ENCODE measurements at places on chromosomes 12 and 14. TPM values are rescaled to one million over a fixed set of nuclear protein-coding genes. Genes with fewer than 3 reads are reported as not detected.

- no peak for DNase-seq
Observed at GRCh38 chr14:102891556-102891955, 30.9 kb upstream of the AMN start.

- DNase-seq: no peak
Observed at GRCh38 chr14:83347874-83348273, 1814.2 kb upstream of the SEL1L start.

DNA sequence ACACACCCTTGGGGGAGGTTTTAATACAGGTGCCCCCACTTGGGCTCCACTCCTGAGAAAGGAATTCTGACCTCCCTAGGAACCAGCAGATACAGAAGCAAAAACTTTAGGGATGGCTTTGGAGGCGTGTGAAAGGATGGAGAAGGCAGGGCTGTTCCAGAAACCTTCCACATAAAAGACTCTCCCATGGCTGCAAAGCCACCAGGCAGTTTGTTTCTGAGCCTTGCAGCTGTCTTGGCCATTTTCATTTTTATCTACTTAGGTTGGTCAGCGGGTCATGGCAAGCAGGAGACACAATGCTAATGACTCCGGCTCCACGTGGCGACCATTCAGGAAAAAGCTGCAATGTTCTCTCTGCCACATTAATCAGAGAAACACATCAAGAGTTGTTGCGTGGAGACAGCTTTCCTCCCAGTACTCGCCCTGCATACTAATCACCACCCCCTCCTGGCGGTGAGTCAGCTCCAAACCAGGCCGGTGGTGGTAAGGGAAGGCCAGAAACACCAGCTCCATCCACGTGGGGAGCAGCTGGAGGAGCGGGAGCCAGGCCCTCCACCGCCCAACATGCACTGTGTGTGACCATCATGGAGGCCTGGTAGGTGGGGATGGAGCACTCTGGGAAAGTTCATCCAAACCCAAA is 30.9 kb upstream of the IRF2BPL start:
- DNase-seq: peak; percentile 86

DNA sequence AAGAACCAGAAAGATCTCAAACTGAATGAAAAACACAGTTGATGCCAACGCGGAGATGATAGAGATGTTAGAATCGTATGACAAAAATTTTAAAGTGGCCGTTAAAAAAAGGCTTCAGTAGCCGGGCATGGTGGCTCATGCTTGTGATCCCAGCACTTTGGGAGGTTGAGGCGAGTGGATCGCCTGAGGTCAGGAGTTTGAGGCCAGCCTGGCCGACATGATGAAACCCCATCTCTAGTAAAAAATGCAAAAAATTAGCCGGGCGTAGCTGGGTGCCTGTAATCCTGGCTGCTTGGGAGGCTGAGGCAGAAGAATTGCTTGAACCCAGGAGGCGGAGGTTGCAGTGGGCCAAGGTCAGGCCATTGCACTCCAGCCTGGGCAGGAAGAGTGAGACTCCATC is 5.4 kb upstream of the ACVRL1 start:
- no peak for DNase-seq

DNA sequence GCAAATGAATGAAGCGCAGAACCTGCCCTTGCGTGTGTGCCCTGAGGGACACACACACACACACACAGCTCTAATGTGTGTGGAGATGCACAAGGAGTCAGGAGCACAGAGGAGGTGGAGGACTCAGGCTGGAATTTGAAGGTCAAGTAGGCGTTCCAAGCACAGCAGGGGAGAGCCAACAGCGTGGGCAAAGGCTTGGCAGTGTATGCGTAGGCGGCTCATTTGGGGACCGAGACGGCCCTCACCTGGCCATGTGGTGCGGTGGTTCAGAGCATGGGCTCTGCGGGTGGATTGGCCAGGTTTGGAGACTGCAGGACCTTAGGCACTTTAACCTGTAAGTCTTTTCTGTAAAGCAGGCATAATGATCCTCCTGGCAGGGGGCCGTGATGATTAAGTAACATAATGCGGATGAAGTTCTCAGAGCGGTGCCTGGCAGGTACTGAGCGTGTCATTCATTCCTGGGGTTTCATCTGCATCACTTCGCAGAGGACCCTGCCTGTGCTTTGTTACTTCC is 69.5 kb upstream of the SLC24A4 start:
- DNase-seq: peak; percentile 65

DNA sequence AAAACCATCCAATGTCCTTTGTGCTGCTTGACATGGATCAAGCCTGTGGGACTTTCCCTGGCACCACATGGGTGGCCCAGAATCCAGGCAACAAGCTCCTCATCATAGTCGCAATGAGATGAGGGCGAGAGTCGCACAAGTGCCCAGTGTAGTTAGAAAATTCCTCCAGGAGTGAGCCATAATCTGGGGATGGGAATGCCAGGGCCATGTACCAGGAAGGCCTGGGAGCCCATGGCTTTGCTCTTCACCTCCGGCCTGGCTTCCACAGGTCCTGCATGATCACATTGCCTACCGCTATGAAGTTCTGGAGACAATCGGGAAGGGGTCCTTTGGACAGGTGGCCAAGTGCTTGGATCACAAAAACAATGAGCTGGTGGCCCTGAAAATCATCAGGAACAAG is 33.9 kb downstream of the DYRK4 start:
- no peak for DNase-seq

DNA sequence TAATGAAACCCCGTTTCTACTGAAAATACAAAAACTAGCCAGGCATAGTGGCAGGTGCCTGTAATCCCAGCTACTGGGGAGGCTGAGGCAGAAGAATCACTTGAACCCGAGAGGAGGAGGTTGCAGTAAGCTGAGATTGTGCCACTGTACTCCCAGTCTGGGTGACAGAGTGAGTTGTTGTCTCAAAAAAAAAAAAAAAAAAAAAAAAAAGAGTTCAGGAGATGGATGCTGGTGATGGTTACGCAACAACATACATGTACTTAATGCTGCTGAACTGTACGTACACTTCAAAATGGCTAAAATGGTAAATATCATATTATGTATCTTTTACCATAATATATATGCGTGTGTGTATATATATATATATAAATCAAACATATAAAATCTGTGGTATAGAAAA is 29.0 kb downstream of the ACTN1 start:
- DNase-seq: no peak

GRCh38 chr14:73276836-73277235 is 39.5 kb downstream of the PAPLN start:
- DNase-seq: no peak

GRCh38 chr14:99996951-99997571 is 68.2 kb upstream of the EVL start:
- no peak for DNase-seq

- DNase-seq: peak; percentile 26
Observed at GRCh38 chr12:24778486-24779304, 170.2 kb downstream of the BCAT1 start.

DNA sequence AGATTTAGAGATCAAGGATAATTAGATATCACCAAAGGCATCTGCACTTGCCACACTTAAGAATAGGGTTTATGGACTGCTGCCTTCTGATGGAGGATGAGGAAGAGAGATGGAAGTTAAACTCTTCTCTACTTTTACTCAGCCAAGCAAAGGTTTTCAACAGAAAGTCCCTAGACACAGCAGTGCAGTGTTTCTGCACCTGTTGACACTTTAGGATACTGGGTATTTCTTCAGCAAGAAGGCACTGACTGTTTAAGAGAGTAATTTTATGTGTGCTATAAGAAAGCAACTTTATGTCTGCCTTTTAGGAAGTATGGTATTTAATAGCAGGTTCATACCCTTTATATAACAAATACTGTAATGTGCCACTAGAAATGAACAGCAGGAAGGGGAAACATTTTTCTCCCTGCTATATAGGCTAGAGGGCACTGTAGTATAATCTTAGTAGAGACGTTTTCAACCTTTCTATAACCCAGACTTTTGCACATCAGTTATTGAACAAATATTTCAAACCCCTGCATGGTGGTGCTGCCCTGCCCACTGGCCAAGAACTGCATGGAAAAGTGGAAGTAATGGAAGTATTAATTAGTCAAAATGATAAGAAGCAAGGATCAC is 225.0 kb upstream of the GRIP1 start:
- DNase-seq: no peak

- DNase-seq: peak; percentile 62
Observed at GRCh38 chr12:121779422-121779895, 14.0 kb downstream of the RHOF start.

- DNase-seq: peak; percentile 23
Observed at GRCh38 chr14:102795060-102795925, 18.0 kb downstream of the TRAF3 start.

DNA sequence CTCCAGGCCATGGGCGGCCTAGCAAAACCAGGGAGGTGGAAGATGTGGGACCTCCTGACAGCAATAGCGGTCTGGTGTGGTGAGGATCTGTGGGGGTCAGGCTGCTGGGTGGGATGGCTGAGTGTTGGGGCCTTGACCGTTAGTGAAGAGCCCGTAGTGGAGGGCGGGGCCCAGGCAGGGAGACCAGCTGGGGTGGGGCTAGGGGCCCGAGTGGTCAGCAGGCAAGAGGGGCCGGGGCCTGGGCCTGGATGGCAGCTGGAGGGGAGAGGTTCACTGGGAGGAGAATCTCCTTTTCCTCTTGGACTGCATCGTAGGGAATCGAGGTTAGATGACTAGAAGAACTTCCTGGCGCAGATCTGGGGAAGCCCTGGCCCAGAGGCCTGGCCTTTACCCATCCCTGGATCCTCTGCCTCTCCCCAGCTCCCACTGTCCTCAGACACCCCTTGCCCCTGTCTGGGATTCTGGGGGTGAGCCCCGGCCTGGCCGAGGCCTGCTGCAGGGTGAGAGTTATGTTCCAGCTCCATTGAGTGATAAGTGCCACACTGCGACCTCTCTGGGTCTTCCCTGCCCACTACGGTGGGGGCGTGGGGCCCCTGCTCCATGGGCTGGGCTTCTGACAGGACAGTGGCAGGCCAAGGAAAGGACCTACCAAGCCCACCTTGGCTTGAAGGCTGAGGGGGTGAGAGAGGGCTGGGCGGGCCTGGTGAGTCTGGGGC is 47.1 kb downstream of the KRT80 start:
- DNase-seq: peak; percentile 44

- DNase-seq: no peak
Observed at GRCh38 chr12:75360920-75361319, 26.4 kb downstream of the GLIPR1L1 start.

DNA sequence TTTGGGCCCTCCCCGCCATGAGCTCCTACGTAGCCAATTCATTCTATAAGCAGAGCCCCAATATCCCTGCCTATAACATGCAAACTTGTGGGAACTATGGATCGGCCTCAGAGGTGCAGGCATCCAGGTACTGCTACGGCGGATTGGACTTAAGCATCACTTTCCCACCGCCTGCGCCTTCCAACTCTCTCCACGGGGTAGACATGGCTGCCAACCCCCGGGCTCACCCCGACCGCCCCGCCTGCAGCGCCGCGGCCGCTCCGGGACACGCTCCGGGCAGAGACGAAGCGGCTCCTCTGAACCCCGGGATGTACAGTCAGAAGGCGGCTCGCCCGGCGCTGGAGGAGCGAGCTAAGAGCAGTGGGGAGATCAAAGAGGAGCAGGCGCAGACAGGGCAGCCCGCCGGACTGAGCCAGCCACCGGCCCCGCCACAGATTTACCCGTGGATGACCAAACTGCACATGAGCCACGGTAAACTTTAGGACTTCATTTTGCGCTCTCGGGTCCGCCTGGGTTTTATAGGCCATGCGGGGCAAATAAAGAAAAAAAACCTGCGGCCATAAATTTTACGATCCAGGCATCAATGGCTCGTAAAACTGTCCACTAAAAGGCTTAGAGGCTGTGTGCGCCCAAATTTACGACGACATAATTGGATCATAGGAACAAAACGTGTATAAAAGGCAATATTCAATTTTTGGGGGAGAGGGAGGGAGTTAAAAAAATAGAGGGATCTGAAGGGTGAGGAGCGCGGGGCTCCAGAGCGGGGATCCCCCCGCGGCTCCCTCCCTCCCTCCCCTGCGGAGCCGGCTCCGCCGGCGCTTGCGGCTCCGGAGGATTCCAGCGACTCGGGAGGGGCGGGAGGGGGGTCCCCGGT is 493 bp downstream of the HOXC5 start:
- DNase-seq: peak; percentile 91

- DNase-seq: no peak
Observed at GRCh38 chr14:50920482-50921230, 23.6 kb downstream of the PYGL start.

GRCh38 chr12:48028541-48029431 is 24.5 kb upstream of the COL2A1 start:
- DNase-seq: peak; percentile 19

- DNase-seq: peak; percentile 85
Observed at GRCh38 chr12:7092229-7092985, at the start of gene C1R. C1R (minus strand) TSS chr12:7092445; CDS start chr12:7092388, 57 bp downstream.

GRCh38 chr12:110286623-110287022 is 5.6 kb downstream of the ATP2A2 start:
- no peak for DNase-seq

The CCDC175 gene
- not detected for total RNA-seq

DNA sequence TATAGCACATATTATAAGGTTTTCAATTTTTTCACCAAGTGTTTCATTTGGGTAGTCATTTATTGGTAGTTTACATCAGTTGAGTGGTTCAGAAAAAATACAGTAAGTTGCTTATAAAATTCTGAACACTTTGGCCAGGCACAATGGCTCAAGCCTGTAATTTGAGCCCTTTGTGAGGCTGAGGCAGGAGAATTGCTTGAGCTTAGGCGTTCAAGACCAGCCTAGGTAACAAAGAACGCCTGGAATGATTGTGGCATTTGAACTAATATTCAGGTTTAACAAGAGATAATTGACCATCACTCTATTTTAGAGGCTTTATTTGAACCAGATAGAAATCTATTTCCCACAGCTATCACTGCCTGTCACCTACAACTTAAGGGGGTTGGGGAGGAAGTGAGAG is 22.7 kb downstream of the HIF1A start:
- DNase-seq: no peak

GRCh38 chr14:47710581-47710980 is 35.2 kb upstream of the MDGA2 start:
- DNase-seq: no peak

GRCh38 chr14:94581127-94581999 is at the start of gene SERPINA5:
SERPINA5 (plus strand) TSS chr14:94581426; CDS start chr14:94587363, 5,937 bp downstream.
- DNase-seq: peak; percentile 83

The SMCO2 gene
- total RNA-seq: not detected

DNA sequence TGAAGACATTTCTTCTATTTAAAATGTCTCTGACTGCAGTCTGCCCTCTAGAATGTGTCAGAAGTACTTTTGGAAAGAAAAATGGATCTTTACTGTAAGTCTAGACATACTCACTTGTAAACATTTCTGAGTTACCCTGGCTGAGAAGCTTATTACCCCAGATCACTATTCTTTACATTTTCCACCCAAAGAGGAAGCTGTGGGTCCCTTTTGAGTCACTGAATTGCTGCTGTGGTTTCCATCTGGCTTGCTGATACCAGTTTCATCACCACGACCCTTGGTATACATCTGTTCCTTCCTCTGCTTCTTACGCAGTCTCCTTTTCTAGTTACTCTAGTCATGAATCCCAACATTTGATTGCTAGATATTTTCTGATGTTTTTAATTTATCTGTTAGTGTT is 20.2 kb upstream of the CLEC4D start:
- DNase-seq: no peak

GRCh38 chr14:77868552-77869285 is 68.8 kb downstream of the ADCK1 start:
- DNase-seq: no peak

The ANP32D gene
- not detected for total RNA-seq

The TROAP gene
- 48.0 TPM for total RNA-seq

The NRDE2 gene
- total RNA-seq: 8.2 TPM

Data from H7 (cell line).